ENCODE measurements at places on chromosomes 2 and 18. TPM values are rescaled to one million over a fixed set of nuclear protein-coding genes. Genes with fewer than 3 reads are reported as not detected.

- H3K4me1 ChIP-seq, result no peaks in the 10 kb centered on the region
Measured at GRCh38 chr2:146241023-146241422, 1603.8 kb upstream of the ACVR2A start.

DNA sequence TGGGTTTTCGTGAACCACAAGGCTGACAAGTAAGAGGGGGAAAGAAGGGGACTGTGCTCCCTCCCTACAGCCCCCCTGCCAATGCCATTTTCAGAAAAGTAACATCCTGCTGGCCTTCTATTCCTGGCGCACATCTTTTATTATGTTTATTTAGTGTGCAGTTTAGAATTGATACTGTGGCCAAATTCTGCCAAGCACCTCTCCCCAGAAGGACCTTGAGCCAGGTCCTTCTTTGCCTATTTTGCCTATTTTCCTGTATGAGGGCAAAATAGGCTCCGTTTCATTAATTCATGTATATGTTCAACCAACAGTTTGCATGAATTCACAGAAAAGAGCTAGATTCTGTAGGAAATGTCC is 136.0 kb downstream of the MYO3B start:
- H3K4me1 ChIP-seq, result no peaks in the 10 kb centered on the region
- peaks cover 14% of the 10 kb centered on the region for H3K27me3 ChIP-seq
- no peak overlapping the region for H3K27ac ChIP-seq
- no peak for DNase-seq
- H3K4me3 ChIP-seq, result no peak overlapping the region

GRCh38 chr2:11746807-11747459 is 501 bp downstream of the LPIN1 start:
- peak overlapping the region; percentile 85 for H3K4me3 ChIP-seq
- H3K27ac ChIP-seq, result peak overlapping the region; percentile 85
- no peaks in the 10 kb centered on the region for H3K27me3 ChIP-seq
- DNase-seq, result peak; percentile 44
- peaks cover 3% of the 10 kb centered on the region for H3K36me3 ChIP-seq

- H3K27ac ChIP-seq, result no peak overlapping the region
- DNase-seq, result no peak
- no peaks in the 10 kb centered on the region for H3K36me3 ChIP-seq
- H3K27me3 ChIP-seq, result peaks cover 31% of the 10 kb centered on the region
- peaks cover 30% of the 10 kb centered on the region for H3K4me1 ChIP-seq
Measured at GRCh38 chr18:55585920-55586561, 2.0 kb downstream of the TCF4 start.

GRCh38 chr2:143139835-143140393 is 10.7 kb downstream of the ARHGAP15 start:
- peaks cover 92% of the 10 kb centered on the region for H3K4me1 ChIP-seq
- no peak for DNase-seq
- no peaks in the 10 kb centered on the region for H3K27me3 ChIP-seq

GRCh38 chr2:233828546-233829192 is 25.7 kb downstream of the HJURP start:
- no peaks in the 10 kb centered on the region for H3K27me3 ChIP-seq
- no peak overlapping the region for H3K4me3 ChIP-seq
- H3K4me1 ChIP-seq, result no peaks in the 10 kb centered on the region
- no peak overlapping the region for H3K27ac ChIP-seq

- no peak overlapping the region for H3K27ac ChIP-seq
- peaks cover 10% of the 10 kb centered on the region for H3K27me3 ChIP-seq
- peak; percentile 24 for DNase-seq
- no peaks in the 10 kb centered on the region for H3K4me1 ChIP-seq
- H3K4me3 ChIP-seq, result no peak overlapping the region
Measured at GRCh38 chr2:44974064-44974715, 32.7 kb downstream of the SIX3 start.

DNA sequence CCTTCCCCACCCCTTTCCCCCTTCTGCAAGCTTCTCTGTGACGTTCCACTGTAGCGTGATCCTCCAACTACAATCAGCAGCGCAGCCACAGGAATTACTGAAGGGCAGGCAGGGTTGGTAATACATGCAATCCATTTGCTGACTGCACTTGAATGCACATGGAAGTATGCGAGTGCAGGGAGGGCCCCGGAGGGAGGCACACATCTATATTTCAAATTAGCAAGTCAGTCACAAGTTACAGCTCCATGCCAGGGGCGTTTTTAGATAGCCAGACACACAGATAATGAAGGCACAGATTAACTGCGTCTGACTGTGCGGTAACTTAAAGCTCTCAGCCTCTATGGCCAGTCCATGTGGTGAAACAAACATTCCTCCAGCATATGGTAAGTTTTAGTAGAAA is 209.2 kb upstream of the GATA6 start:
- H3K27ac ChIP-seq, result no peak overlapping the region
- no peak for DNase-seq
- H3K27me3 ChIP-seq, result peaks cover 9% of the 10 kb centered on the region

- no peak overlapping the region for H3K27ac ChIP-seq
- H3K27me3 ChIP-seq, result peaks cover 3% of the 10 kb centered on the region
- H3K4me1 ChIP-seq, result no peaks in the 10 kb centered on the region
- no peak for DNase-seq
- no peak overlapping the region for H3K4me3 ChIP-seq
Measured at GRCh38 chr2:15702452-15702851, 110.8 kb downstream of the DDX1 start.

- DNase-seq, result no peak
- no peaks in the 10 kb centered on the region for H3K27me3 ChIP-seq
- no peaks in the 10 kb centered on the region for H3K36me3 ChIP-seq
Measured at GRCh38 chr2:237131749-237132533, 46.3 kb downstream of the COPS8 start.

DNA sequence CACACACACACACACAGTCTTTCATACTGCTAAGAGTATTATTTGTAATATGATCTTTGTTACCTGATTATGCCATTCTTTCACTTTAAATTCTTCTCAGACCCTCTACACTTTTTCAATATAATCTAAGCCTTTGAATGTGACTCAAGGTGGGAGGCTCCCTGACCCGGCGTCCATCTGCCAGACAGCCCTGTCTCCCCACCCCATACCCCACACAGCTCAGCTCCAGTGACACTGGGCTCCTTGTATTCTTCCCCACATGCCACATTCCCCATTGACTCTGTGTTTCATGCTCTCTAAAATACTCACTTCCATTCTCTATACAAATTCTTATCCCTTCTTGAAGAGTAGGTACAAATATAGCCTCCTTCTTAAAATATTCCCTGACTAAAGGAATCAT is 442.2 kb downstream of the TGIF1 start:
- no peak overlapping the region for H3K27ac ChIP-seq
- no peaks in the 10 kb centered on the region for H3K4me1 ChIP-seq
- DNase-seq, result no peak
- H3K4me3 ChIP-seq, result no peak overlapping the region
- peaks cover 2% of the 10 kb centered on the region for H3K27me3 ChIP-seq
- no peaks in the 10 kb centered on the region for H3K36me3 ChIP-seq

GRCh38 chr18:45871431-45872084 is 46.1 kb downstream of the SIGLEC15 start:
- H3K27ac ChIP-seq, result no peak overlapping the region
- H3K27me3 ChIP-seq, result no peaks in the 10 kb centered on the region
- no peak for DNase-seq
- H3K4me3 ChIP-seq, result no peak overlapping the region

DNA sequence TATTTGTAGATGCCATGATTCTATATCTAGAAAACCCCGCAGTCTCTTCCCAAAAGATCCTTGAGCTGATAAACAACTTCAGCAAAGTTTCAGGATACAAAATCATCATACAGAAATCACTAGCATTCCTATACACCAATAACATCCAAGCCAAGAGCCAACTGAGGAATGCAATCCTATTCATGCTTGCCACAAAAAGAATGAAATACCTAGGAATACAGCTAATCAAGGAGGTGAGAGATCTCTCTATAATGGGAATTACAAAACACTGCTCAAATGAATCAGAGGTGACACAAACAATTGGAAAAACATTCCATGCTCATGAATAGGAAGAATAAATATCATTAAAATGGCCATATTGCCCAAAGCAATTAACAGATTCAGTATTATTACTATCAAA is 551.4 kb upstream of the SLC39A10 start:
- no peaks in the 10 kb centered on the region for H3K36me3 ChIP-seq
- no peak overlapping the region for H3K4me3 ChIP-seq

GRCh38 chr2:39225567-39225966 is 18.2 kb downstream of the CDKL4 start:
- no peak overlapping the region for H3K27ac ChIP-seq
- H3K36me3 ChIP-seq, result no peaks in the 10 kb centered on the region
- H3K4me3 ChIP-seq, result no peak overlapping the region
- peaks cover 6% of the 10 kb centered on the region for H3K27me3 ChIP-seq
- peaks cover 32% of the 10 kb centered on the region for H3K4me1 ChIP-seq

GRCh38 chr18:58095222-58095621 is 51.2 kb downstream of the NEDD4L start:
- H3K4me1 ChIP-seq, result no peaks in the 10 kb centered on the region
- no peaks in the 10 kb centered on the region for H3K27me3 ChIP-seq
- DNase-seq, result no peak
- H3K27ac ChIP-seq, result no peak overlapping the region
- no peak overlapping the region for H3K4me3 ChIP-seq

DNA sequence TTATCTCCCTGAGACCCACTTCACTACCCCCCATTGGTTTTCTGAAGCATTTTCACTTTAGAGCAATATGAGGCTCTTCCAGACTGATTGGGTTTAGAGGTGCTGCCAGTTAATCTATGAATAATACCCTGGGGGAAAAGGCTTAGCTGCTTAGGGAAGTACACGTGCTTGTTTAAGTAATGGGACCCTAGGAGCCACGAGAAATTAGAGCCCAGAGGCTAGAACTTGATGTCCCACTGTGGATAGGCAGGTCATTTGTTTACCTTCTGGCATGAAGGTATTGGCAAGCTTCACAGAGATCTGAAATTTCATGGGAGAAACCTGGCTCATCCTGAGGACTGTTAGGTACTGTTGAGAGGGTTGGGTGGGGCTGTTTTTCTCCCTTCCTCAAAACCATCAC is 59.7 kb downstream of the CLIP4 start:
- DNase-seq, result no peak
- no peak overlapping the region for H3K4me3 ChIP-seq
- H3K36me3 ChIP-seq, result peaks cover 22% of the 10 kb centered on the region
- peaks cover 4% of the 10 kb centered on the region for H3K4me1 ChIP-seq

- H3K36me3 ChIP-seq, result peaks cover 19% of the 10 kb centered on the region
- H3K4me3 ChIP-seq, result no peak overlapping the region
- no peaks in the 10 kb centered on the region for H3K27me3 ChIP-seq
Measured at GRCh38 chr18:26356045-26356785, 130.0 kb downstream of the TAF4B start.

DNA sequence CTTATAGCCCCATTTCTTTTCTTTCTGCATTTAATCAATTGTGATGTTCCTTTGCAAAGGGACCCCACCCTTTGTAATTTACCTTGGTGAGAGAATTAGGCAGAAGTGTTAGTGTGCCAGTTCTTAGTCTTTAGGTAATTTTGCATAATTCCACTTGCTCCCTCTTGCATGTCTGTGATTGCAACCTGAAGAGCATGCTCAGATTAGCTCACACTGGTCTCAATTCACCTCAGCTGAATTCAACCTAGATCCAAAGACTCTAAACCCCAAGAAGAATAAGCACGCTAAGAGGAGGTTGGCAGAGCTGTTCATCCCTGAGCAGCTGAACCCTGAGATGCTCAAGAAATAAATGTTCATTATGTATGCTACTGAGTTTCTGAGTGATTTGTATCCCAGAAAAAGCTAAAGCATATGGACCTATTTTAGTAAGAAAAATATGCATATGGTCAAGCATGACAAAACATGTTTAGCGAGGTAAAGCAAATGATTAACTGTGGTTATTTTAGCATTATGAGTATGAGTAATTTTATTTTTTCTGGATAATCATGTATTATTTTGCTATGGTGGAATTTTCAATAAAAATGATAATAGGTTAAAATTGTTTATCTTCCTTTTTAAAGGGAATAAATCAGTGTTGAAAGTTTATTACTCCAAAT is 299.2 kb upstream of the ZSWIM2 start:
- H3K4me3 ChIP-seq, result no peak overlapping the region
- H3K27me3 ChIP-seq, result no peaks in the 10 kb centered on the region
- no peak for DNase-seq
- H3K27ac ChIP-seq, result no peak overlapping the region

DNA sequence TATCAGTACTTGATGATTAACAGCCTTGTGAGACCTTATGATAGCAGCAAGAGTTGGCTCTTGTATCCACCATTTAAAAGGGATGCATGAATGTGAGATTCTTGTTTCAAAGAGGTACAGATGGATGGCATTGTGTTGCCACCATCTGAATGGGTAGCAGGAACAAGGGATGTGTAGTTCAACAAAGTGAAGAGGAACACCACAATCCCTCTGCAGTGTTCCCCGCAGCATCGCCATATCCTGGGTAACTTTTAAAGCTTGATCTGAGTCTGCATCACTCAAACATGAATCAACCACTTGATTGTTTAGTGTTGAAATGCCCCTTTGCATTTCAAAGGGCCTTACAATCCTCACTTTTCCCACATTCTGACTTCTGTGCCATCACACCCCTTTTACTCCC is 106.7 kb downstream of the SS18 start:
- H3K4me3 ChIP-seq, result no peak overlapping the region
- H3K27me3 ChIP-seq, result peaks cover 7% of the 10 kb centered on the region
- no peaks in the 10 kb centered on the region for H3K4me1 ChIP-seq
- no peak for DNase-seq

DNA sequence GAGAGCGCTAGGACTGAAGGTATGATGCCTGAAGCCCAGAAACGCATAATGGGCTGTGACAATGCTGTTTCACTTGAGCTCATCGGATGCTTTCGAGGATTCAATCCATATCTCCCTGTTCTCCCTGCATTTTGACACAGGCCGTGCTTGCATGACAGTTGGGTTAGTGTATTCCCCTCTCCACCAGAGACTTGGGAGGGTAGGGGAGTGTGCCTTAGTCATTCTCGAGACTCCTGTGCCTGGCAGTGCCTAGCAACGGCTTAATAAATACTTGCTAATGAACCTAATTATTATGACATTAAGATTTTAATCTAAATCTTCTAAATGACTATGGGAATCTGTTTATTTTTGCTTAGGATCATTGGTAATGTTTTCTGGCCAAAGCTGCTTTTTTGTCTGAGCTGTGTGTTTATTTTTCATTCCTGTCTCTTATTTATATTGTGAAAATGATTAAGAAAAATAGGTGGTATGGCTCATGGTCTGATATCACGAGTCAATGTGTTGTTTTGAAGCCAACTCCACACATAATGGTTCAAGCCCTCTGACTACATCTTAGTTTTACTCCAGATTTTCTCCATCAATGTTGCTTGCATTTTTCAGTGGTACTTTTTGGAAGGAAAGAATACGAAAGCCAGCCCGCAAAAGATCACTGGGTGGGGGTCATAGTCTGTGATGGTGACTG is 61.3 kb downstream of the NEDD4L start:
- peaks cover 2% of the 10 kb centered on the region for H3K4me1 ChIP-seq
- no peak overlapping the region for H3K27ac ChIP-seq
- no peaks in the 10 kb centered on the region for H3K36me3 ChIP-seq
- peaks cover 20% of the 10 kb centered on the region for H3K27me3 ChIP-seq
- no peak overlapping the region for H3K4me3 ChIP-seq

Gene PID1
- not detected for total RNA-seq

Gene ALLC
- not detected for total RNA-seq

Gene PTRHD1
- 26.5 TPM for total RNA-seq

Gene TMEM198
- total RNA-seq, result 2.7 TPM

Gene CHCHD5
- total RNA-seq, result 37.0 TPM

All from activated CD4-positive, alpha-beta T cell treated with anti-CD3 and anti-CD28 coated beads for 36 hours (primary cell).